ENCODE measurements at places on chromosomes 2 and 18.

GRCh38 chr2:173555833-173556232 is 201.2 kb downstream of the CDCA7 start:
- peak; percentile 13 for DNase-seq

DNA sequence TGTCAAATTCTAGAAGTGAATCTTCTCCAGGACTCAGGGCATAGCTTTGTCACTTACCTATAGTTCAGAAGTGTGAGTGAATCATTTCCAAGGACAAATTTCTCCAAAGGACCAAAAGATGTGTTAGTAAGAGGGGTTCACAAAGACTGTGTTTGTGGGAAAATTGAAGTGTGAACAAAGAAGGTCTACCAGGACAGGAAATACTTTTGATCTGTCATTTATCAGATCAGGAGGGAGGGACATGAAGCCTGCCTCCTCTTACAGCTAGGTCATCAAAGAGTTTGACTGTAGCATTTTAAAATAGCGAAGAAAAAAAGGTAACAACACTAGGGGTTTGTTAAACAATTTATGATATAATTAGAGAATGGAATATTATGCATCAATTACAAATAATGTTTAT is 2.0 kb upstream of the CD28 start:
- DNase-seq: no peak

GRCh38 chr2:144559681-144560080 is 39.8 kb upstream of the ZEB2 start:
- no peak for DNase-seq

- peak; percentile 62 for DNase-seq
Observed at GRCh38 chr2:85589982-85590791, 5.4 kb upstream of the RNF181 start.

DNA sequence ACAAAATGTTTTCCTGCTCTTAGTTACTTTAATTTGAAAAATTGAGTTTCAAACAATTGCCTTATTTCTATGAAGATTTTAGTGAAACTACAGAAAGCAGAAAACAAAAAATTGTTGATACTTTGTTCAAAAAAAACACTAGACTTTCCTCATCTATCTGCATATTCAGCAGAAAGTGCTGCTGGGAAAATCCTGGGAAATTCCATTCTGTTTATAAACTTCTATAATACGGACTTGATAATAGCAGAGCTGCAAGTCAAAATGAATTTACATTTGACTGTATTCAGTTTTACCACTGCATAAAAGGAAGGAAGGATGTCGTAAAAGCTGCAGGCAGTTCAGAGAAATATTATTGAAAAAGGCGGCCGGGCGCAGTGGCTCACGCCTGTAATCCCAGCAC is 24.9 kb upstream of the ERICH2 start:
- no peak for DNase-seq

DNA sequence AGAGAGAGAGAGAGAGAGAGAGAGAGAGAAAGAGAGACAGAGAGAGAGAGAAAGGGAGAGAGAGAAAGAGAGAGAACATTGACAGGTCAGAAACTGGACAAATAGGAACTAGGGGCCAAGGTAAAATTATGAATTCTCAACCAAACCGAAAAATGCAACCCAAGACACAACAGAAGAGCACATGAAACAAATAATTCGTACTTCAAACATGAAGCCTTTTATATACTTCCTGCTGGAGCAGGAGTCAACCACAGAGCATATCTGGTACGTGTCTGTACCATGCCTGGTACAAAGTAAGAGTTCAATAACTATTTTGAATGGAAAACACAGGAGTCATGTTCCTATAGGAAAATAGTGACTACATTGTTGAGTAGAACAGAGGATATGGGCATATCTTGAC is 6.5 kb upstream of the VPS54 start:
- no peak for DNase-seq

DNA sequence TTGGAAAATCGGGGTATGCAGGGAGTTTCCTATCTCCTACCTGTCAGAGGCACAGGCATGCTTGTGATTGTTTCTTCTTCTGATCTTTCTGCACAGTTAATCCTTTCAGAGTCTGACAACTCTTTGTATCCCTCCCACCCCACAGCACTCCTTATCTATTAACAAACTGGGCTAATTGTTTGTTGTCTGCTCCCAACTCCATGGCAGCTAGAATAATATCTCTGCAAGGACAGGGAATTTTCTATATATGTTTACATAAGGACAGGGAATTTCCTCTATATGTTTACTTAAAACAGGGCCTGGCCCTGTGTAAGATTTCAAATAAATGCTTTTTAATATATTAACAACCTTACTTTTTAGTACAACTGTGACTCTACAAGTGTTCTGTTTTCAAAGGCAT is 36.0 kb upstream of the VRK2 start:
- DNase-seq: no peak

DNA sequence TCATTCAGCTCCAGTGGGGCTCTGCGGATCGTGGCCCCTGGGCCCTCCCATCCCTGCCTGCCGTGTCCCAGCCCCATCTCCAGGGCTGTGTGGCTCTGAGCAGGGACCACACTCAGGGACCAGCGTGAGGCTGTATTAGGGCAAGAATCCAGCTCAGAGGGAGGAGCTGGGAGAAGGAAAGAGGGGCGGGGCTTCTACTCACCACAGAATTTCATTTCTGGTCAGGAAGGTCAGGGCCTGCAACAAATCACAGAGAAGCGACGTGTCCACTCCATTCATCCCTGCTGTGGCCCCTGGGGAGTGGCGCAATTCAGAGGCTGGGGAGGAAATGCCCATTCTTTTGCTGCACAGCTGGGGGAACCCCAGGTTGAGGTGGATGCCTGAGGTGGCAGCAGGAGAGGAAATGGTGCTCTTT is 828 bp downstream of the CIB4 start:
- no peak for DNase-seq

- DNase-seq: no peak
Observed at GRCh38 chr18:3761266-3761665, 311.3 kb downstream of the TGIF1 start.

- DNase-seq: no peak
Observed at GRCh38 chr2:216606551-216607276, 26.5 kb upstream of the IGFBP2 start.

DNA sequence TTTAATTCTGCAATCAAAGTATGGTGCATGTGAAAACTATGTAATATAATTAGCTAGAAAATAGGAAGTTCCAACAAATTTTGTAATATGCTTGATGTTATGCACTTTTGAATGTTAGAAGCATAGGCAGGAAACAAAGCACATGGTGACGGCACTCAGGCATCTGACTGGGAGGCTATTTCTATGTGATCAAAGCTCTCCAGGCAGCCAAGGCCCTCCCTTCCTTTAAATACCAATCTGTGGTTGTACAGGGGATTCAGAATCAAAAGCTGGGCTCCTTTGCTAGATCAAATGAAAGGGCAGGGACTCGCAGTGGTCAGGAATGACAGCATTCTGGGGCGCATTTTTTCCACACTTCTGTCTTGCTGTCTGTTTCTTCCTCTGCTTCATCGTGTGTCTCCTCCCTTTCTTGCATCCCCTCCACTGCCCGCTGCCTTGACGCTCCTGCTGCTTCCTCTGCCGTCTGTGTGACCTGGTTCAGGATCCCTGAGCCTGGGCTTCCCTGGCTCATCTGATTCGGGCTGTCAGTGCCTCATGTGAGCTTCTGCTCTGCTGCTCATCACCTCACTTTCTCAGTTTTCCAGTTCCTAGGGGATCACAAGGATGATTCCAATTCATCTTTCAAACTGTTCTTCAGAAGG is 30.9 kb downstream of the TMEM182 start:
- no peak for DNase-seq

DNA sequence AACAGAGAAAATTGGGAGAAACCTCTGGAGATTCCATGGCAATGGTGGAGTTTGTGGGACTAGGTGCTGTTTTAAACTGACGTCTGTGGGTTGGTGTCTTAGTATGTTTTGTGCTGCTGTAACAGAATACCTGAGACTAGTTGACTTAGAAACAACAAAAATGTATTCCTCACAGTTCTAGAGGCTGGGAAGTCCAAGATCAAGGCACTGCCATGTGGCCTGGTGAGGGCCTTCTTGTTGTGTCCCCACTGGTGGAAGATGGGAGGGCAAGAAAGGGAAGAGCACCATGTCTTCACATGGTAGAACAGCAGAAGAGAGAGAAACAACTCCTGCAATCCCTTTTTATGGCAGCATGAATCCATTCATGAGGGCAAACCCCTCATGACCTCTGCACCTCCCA is 6.8 kb upstream of the ZC3H6 start:
- no peak for DNase-seq

GRCh38 chr2:80007777-80008503 is 296.6 kb downstream of the LRRTM1 start:
- no peak for DNase-seq

DNA sequence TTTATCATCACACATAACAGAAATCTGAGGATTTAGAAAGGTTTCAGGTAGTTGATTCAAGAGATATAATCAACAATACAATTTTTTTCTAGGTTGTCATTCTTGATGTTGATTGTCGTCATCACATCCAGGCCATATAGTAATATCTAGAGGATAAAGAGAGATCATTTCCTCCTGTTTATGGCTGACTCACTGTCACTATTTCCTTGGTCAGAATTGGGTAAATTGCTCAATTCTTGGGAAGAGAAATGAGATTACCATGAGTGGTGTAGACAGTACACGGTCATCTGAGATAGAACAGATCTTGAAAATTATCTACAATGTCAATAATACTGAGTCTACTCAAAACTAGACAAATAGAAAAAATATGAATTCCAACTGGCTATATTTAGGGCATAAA is 78.8 kb downstream of the ZNF804A start:
- no peak for DNase-seq

DNA sequence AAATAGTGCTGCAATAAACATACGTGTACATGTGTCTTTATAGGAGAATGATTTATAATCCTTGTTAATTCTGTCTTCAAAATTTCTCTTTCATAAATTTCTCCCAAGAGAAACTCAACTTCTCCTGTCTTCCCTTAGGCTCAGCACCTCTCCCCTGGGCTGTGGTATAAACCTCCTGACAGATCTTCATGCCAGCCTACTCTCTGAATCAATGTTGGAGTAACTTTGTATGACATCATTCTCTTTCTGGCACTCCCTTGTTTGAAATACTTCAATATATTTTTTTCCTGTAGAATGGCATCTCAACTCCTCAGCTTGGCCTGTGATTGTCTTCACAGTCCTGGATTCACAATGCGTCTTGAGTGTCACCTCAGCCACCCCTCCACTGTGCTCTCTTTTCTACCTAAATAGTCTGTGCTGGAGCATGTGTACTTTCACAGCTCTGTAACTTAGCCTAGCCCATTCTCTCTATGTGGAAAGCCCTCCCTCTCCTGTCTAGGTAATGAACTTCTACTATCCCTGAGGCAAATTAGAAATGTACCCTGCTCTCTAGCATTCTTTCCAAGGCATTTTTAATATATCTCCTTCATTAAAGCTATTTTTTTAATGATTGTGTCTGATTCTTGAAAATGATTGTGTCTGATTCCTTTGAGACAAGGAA is 649.9 kb upstream of the FANCL start:
- DNase-seq: no peak

GRCh38 chr2:205367331-205367935 is 314.9 kb upstream of the NRP2 start:
- no peak for DNase-seq

DNA sequence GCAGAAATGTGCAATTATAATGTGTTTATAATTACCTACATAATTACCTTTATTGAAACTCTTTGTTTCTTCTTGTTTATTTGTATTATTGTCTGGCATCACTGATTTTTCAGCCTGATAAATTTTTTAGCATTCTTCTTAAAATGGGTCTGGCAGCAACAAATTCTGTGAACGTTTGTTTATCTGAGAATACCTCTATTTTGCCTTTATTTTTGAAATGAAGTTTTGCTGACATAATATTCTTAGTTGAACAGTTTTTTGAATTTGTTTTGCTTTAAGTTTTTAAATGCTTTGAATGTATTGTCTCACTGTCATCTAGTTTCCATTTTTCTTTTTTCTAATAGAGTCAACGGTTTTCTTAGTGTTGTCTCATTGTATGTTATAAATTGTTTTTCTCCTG is 1152.0 kb upstream of the CDH2 start:
- no peak for DNase-seq

GRCh38 chr2:239468491-239469105 is 67.8 kb upstream of the HDAC4 start:
- no peak for DNase-seq

DNA sequence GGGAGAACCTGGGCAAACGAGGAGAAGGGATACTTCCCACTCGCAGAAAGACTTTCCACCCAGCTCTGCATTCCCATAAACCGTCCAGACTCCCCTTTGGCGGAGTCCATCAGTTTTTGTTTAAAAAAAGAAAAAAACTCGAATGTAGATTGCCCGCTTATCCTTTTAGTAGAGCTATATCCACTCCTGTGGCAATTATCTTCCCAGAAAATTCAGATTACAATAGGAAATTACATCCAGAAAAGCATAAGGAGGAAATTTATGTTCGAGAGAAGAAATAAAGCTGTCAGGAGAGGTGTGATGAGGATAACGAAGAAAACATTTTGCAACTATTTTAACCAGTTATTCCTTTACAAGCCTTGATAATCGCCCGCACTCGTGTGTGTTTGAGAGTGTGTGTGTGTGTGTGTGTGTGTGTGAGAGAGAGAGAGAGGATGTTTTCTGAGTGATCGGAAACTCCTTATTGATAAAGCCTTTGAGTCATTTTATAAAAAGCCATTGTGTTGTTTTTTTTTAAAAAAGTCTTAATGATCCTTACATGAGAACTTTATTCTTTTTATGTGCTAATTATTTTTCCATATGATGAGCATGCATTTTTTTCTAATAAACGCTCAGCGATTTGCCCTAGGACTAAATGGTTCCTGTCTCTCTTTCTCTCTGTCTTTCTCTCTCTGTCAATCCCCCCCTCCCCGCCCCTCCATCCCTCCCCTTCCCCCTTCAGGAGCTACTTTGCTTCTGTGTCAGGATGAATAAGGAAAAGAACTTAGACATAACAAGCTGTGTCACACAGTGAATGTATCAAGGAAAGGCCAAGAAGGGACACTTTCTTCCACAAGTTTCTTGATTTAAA is 1.1 kb upstream of the PPP3R1 start:
- no peak for DNase-seq

DNA sequence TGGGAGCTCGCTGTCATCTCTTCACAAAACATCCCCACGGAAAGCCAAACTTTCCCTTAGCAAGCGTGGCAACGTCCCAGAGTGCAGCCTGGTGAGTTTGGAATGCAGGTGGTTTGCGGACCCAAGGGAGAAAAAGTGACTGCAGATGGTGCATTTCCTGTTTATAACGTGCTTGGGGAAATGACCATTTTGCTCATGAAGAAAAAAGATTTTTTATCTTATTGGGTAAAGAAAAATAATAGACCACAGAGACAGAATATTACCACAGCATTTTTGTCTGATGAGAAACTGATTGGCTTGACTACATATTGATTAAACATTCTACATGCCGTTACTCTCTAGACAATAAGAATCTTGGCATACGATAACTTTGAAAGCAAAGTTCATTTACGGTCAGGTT is 136.5 kb downstream of the COPS8 start:
- DNase-seq: no peak

Data from Ammon's horn (tissue), 1 donor.